ENCODE measurements at places on chromosomes 2 and 18.

DNA sequence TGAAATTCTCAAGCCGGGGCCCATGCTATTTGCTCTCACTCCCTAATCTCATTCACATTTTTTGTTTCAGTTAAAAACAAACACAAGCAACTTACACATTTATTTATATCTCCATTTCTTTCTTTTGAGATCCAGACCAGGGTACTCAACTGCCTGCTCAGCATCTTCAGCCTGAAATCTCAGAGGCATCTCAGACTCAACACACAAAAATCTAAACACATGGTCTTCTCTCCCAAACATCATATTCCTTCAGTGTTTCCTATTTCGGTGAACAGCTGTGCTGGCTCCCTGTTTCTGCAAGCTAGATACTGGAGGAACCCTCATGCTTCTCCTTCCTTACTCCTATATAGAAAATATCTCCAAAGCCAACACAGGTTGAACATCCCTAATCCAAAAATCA is 11.3 kb upstream of the RTTN start:
- DNase-seq, result no peak

DNA sequence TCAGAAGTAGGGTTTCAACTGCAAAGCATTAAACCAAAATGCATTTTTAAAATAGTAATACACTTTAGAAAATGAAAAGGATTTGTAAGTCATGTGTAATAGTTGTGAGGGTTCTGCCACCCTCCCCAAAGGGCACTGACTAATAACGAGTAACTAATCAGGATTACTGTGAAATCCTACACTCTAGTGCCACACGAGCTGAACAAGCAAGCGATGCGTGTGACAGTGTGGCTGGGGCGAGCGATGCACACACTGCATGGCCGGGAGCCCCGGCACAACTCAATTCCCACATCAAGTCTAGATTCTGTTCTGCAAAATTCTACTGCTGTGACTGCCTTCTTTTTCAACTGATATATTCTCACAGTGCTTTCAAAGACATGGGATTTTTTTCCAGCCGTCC is 156.4 kb downstream of the SEPTIN10 start:
- no peak for DNase-seq

GRCh38 chr2:26001743-26002351 is 19.6 kb upstream of the KIF3C start:
- no peak for DNase-seq

DNA sequence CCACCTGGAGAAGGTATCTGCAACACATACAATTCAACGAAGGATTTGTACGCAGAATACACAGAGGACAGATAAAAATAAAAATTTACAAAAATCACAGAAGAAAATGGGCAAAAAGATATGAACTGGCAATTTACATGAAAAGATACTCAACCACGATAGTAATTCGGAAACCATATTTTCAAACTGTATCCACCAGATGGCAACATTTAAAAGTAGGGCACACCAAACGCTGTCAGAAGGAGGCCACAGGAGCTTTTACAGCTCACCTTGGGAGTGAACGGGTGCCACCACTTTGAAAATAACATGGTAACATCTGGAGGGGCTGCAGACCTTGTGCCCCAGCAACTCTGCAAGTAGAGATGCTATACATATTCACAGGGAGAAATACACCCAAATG is 9.8 kb downstream of the KIF1A start:
- no peak for DNase-seq

DNA sequence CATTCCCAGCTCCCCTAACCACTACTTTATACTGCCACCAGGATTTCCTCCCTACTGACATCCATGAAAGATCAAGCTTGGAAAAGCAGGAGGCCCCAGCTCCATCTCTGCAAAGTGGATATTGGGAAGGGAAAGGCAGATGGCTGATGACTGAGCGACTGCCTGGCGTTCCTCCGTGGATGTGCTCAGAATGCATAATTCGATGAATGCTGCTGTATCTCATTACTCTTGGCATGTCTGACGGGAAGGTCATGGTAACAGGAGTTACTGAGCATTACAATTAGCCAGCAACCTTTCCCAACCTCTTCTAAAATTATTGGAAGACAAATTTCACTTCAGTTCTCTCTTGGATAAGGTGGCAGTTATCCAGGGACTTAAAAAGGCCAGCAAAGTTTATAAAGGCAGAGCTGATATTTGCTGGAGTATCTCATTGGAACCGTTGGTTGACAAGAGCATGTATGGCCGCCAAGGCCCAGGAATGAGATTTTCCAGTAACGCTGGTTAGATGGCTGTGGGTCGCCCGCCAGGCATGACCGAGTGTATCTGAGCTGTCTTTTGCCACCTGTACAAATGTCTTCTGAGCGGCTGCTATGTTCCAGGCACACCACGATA is 34.5 kb downstream of the KCNE4 start:
- no peak for DNase-seq

DNA sequence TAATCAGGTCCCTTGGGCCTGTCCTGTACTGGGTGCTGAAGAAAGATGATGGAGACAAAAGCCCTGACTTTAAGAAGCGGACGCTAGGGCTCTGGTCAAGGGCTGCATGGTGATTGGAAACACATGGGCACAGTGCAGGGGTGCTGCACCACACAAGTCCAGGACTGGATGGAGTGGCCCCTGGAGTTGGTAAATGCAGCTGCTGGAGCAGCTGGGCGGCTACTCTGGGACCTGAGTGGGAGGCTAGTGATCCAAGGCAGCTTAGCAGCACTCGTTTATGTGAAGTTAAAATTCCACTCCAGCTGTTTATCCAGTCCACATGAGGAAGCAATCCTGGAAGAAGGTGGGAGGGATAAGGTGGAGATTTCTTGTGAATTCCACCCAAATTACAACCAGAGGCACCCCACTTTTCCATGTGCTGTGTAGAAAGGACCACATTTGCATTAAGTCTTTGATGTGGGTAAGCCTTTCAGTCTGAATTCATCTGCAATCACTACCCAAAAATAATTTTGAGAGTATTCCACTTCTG is 24.9 kb downstream of the MERTK start:
- DNase-seq, result no peak

DNA sequence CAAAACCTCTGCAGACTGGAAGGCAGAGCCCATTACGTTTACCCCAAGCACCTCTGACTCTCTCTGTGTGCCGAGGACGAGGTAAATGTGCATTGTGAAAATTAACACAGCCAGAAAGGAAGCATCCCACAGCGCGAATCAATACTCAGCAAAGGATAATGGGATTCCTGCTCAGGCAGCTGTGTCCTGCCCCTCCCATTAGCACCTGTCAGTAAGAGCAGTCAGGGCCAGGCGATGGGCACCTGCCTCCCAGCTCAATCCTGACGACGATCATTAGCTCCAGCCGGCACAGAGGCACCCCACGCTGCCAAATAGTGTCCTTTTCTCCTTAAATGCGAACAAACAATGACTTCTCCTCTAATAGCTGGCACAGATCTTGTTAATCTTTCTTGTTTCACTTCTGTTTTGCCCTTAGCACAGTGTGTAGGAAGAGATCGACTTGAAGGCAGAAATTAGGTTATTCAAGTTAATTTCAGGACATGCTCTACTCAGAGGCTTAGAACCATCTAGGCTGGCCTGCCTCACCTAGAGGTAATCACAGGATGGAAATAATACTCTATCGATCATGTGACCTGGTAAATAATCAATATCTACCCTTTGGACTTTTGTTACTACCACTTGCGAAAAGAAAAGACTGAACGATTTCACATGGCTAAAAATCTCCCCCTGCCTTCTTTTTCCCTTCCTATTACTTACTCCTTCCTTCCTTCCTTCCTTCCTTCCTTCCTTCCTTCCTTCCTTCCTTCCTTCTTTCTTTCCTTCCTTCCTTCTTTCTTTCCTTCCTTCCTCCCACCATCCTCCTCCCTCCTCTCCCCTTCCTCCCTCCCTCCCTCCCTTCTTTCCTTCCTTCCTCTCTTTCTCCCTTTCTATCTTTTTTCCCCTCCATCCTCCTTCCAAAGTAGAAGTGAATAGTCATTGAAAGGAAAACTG is 487.9 kb upstream of the ID2 start:
- DNase-seq, result no peak

- DNase-seq, result no peak
These were observed 692.0 kb upstream of the FAM98A start for GRCh38 chr2:34291076-34291475.

DNA sequence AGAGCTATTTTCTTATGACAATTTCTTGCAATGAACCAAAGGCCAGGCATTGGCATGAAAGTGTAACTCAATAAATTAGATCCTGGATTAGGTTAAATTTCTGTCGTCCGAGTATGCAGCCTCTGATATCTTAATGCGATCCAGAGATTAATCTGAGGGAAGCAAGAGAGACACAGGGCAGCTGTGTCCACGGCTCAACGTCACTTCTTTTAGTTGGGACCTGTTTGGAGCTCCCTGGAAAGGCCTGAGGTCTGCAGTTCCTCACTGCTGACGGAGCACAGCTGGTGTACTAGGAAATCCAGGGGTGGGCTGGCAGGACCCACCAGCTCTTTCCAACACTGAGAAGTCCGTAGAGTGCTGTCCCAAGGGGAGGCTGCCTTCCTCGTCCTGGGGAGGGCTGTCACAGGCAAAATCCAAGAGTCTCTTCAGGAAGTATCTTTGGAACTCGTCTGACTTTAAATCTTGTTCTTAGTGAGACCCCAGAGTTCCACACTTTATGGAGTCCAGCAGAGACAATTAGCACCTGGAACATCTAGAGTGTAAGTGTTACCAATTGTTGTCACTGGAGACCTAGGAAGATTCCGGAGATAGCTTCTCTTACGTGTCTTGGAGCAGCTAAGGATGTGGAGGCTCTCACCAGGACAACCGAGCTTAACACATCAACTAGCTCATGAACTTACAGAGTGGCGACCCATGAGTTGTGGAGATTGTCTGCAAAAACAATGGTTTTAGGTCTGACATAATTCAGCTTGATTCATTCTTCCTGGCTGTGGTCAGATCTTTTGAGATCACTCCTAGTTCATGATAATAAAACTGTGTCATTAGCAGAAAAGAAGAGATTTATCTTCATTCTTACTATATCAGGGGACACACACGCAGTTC is 173.7 kb downstream of the ACKR3 start:
- no peak for DNase-seq

DNA sequence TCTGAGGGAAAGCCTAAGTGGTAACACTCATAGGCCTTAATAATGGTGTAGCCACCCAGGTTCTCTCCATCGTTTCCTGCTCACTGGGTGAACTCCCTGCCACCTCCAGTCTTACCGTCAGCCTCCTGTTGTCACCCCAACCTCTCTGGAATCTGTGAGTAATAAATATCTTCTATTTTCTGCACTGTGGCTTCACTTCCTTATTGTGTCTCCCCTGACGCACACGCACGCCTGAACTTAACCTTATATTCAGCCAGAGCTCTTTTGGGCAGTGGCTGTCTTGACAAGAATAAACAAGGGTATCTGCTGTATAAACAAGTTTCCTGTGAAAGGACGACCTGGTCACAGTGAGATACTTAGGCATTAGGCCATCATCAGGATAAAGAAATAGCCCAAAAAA is 467.2 kb downstream of the SPAG16 start:
- DNase-seq, result no peak

DNA sequence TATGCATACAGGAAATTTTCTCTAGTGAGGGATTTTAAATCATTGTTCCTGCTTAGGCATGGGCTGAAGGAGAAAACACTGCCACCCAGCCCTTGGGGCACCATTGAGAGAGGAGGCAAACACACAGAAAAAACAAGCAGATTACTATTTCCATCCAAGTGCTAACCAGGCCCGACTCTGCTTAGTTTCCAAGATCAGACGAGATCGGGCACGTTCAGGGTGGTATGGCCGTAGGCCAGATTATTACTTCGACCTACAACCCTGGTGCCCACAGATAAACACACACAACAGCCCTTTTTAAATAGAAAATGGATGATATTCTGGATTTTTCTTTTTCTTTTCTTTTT is 45.4 kb upstream of the RHOB start:
- DNase-seq, result no peak

DNA sequence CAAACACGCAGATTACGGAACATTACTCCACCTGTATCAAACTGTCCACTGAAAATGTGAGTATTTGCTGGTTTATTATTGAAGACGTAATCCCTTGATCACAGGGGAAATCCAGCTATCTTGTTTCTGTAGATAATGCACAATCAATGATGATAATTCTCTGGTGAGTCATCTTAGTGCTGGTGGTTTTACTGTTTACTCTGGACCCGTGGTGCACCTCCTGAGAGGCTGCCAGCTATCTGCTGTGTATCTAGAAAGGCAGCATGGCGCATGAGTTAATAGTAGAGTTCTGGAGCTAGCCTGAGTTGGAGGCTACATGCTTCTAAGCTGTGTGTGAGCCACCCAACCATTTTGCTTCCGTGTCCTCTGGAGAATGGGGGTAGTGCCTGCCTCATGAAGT is 6.5 kb downstream of the NCAPH start:
- DNase-seq, result no peak

- no peak for DNase-seq
These were observed 25.4 kb downstream of the WDR75 start for GRCh38 chr2:189466656-189467055.

DNA sequence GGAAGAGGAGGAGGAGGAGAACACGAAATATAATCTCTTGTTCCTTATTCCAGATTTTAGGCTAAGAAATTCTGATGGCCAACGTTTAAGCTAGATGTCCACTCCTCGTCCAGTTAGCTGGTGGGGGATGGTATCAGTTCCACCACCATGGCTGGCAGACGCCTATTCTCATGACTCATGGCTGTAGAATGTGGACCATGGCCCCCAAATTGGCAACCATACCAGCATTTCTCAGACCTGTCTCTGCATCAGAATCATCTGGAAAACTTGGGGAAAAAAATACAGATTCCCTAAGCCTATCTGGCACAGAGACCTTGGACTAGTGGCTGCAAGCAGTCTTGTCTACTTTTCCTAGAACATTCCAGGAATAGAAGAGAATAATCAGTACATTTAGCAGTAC is 267.7 kb upstream of the SIX2 start:
- no peak for DNase-seq

- DNase-seq, result no peak
These were observed 409.5 kb upstream of the POU3F3 start for GRCh38 chr2:104444392-104444791.
